ENCODE measurements at places on chromosomes 16 and 17. TPM values are rescaled to one million over a fixed set of nuclear protein-coding genes. Genes with fewer than 3 reads are reported as not detected.

The C17orf58 gene
- 6.9 TPM for total RNA-seq

The KCTD11 gene
- 2.7 TPM for total RNA-seq

DNA sequence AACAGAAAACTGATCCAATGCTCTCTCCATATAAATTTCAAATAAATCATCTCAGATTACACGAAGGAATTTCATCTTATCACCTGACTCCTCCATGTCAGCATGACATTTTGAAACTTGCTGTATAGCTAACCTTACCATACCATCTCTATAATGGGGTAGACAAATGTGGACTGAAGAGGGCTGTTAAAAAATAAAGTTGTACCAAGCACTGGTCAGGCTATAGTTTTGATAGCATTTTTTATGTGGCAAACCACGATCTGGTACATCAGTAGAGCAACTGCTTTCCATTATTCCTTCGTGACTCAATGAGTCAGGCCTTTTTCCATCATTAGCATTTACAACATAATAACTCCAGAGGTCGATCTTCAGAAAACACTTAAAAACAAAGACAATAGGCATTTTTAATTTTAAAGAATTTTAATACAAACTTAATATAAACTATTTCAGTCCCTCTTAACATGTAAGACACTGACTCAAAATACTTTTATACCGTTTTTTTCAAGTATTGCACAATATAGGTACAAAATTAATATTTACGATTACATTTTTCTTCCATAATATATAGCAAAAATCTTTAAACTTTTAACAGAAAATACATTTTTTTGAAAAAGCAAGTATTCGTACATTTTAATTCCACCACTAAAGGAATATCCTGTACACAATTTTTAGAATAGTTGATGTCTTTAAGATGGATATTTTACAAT, 4.2 kb downstream of the TOB1 start:
- no peaks in the 10 kb centered on the region for H3K27me3 ChIP-seq
- DNase-seq = no peak
- H3K4me1 ChIP-seq = peaks cover 30% of the 10 kb centered on the region
- no peak overlapping the region for H3K4me3 ChIP-seq
- H3K36me3 ChIP-seq = peaks cover 13% of the 10 kb centered on the region
- peak overlapping the region; percentile 8 for H3K27ac ChIP-seq

The B3GNT9 gene
- 13.0 TPM for total RNA-seq

The C1QTNF1 gene
- total RNA-seq = not detected

DNA sequence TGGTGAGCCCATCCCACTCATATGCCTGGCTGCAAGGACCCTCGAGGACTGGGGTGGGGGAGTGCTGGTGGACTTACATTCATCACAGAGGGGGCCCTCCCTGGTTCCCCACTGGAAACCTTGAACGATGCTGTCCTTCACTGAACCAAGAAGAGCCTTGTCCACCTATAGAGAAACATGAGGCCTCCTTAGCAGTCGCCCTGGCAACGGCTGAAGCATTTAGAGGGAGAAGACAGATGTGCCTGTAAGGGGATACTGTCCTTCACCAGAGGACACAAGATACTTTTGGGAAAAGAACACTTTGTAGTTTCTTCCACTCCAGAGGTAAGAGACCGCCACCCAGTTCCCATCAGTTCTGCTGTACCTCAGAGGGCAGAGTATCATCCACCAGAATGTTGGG, 6.5 kb downstream of the HIGD1B start:
- H3K36me3 ChIP-seq = peaks cover 91% of the 10 kb centered on the region
- H3K27me3 ChIP-seq = no peaks in the 10 kb centered on the region
- H3K4me3 ChIP-seq = no peak overlapping the region
- no peaks in the 10 kb centered on the region for H3K4me1 ChIP-seq
- DNase-seq = no peak

The CDH8 gene
- 0.63 TPM for total RNA-seq

DNA sequence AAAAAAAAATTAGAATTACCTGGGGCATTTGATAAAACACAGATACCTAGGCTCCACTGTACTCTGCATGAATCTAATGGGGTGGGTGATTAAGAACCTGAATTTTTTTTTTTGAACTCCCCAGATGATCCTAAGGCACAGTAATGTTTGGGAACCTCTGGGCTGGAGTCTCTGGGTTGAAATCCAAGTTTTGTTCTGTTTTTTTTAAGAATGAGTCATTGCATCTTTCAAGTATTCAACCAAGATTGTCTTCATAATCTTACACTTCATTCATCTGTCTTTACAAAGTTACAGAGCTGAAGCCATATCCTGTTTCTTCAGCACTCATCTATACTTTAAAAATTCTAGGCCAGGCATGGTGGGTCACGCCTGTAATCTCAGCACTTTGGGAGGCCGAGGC, 52.6 kb downstream of the PIGL start:
- H3K4me1 ChIP-seq = peaks cover 21% of the 10 kb centered on the region
- no peak overlapping the region for H3K4me3 ChIP-seq
- no peaks in the 10 kb centered on the region for H3K36me3 ChIP-seq
- no peak overlapping the region for H3K27ac ChIP-seq
- H3K27me3 ChIP-seq = no peaks in the 10 kb centered on the region

The OTOP3 gene
- total RNA-seq = not detected

GRCh38 chr17:48064638-48065037, 16.5 kb downstream of the NFE2L1 start:
- H3K36me3 ChIP-seq = no peaks in the 10 kb centered on the region
- no peak overlapping the region for H3K4me3 ChIP-seq
- H3K4me1 ChIP-seq = no peaks in the 10 kb centered on the region
- no peak overlapping the region for H3K27ac ChIP-seq
- no peaks in the 10 kb centered on the region for H3K27me3 ChIP-seq

The LPCAT2 gene
- 1.5 TPM for total RNA-seq

The CDRT15L2 gene
- not detected for total RNA-seq

- no peak for DNase-seq
- no peaks in the 10 kb centered on the region for H3K27me3 ChIP-seq
- no peak overlapping the region for H3K27ac ChIP-seq
- H3K36me3 ChIP-seq = no peaks in the 10 kb centered on the region
- H3K4me1 ChIP-seq = peaks cover 21% of the 10 kb centered on the region
- H3K4me3 ChIP-seq = no peak overlapping the region
Measured at GRCh38 chr16:47463771-47464624, 2.9 kb downstream of the PHKB start.

DNA sequence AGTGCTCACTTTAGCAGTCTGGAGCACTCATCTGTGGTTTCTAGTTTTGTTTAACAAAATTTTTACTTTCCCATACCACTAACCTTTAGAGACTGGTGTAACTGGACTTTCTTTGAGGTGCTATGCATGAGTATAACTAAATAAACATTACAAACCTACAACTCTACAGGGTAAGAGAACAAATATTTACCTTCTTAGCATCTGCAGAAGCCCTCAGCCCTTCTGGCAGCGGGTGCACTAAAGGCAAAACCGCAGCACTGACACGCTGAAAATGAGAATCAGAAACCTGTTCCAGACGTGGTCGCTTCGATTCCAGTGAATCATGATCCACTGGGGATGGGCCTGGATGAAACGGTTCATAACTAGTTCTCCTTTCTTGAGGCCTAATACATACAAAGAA, 43.7 kb downstream of the NCOR1 start:
- no peak overlapping the region for H3K27ac ChIP-seq
- DNase-seq = no peak
- no peak overlapping the region for H3K4me3 ChIP-seq
- no peaks in the 10 kb centered on the region for H3K27me3 ChIP-seq

GRCh38 chr17:77634710-77635109, 323.8 kb upstream of the TNRC6C start:
- no peak overlapping the region for H3K4me3 ChIP-seq
- H3K27ac ChIP-seq = no peak overlapping the region
- H3K4me1 ChIP-seq = no peaks in the 10 kb centered on the region
- H3K36me3 ChIP-seq = no peaks in the 10 kb centered on the region
- H3K27me3 ChIP-seq = no peaks in the 10 kb centered on the region

DNA sequence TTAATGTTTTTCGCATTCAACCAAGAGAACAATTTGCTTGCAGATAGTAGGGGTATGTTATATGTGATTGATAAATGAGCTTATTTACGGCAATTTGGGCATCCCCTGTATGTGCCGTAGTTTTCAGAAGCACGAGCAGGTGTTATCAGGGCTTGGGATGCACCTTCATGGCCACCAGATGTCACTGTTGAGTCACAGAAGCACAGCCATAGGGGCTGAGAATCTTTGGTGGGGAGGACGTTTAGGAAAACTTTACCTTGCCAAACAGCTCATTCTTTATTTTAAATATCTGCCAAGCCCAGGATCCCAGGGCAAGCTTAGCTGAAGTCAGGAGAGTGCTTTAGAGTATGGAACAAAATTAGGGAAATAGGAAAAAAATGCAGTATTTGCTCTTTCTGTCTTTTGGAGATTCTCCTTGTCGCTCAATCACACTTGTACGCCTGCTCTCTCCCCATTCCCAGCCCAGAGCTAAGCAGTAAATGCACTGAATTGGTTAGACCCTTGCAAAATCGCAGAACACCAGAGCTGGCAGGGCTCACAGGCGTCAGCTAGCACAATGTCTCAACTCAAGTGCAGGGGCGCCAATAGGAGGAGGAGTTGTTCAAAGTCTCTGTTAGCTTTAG, 93.6 kb upstream of the MPHOSPH6 start:
- H3K27ac ChIP-seq = no peak overlapping the region
- H3K27me3 ChIP-seq = no peaks in the 10 kb centered on the region
- DNase-seq = peak; percentile 34
- no peak overlapping the region for H3K4me3 ChIP-seq
- H3K36me3 ChIP-seq = no peaks in the 10 kb centered on the region
- H3K4me1 ChIP-seq = no peaks in the 10 kb centered on the region
